ENCODE measurements at places on chromosomes 5 and 9. TPM values are rescaled to one million over a fixed set of nuclear protein-coding genes. Genes with fewer than 3 reads are reported as not detected.

HMCN2 gene
- 0.12 TPM for total RNA-seq

SLC6A19 gene
- total RNA-seq, result 22.2 TPM

SYK gene
- 13.0 TPM for total RNA-seq

C5 gene
- 4.9 TPM for total RNA-seq

ADRB2 gene
- total RNA-seq, result 0.81 TPM

SLCO6A1 gene
- total RNA-seq, result 0.43 TPM

DIRAS2 gene
- 2.0 TPM for total RNA-seq

IL9 gene
- not detected for total RNA-seq

KCTD16 gene
- total RNA-seq, result 3.0 TPM

GPR150 gene
- total RNA-seq, result not detected

GLRA1 gene
- total RNA-seq, result 0.39 TPM

RAB3C gene
- total RNA-seq, result 10.1 TPM

WNT8A gene
- total RNA-seq, result not detected

SPATA31E1 gene
- not detected for total RNA-seq

DMGDH gene
- 0.48 TPM for total RNA-seq

SLC34A3 gene
- total RNA-seq, result 0.81 TPM

IL4 gene
- not detected for total RNA-seq

SRA1 gene
- 32.9 TPM for total RNA-seq

CDC14B gene
- total RNA-seq, result 24.8 TPM

DNA sequence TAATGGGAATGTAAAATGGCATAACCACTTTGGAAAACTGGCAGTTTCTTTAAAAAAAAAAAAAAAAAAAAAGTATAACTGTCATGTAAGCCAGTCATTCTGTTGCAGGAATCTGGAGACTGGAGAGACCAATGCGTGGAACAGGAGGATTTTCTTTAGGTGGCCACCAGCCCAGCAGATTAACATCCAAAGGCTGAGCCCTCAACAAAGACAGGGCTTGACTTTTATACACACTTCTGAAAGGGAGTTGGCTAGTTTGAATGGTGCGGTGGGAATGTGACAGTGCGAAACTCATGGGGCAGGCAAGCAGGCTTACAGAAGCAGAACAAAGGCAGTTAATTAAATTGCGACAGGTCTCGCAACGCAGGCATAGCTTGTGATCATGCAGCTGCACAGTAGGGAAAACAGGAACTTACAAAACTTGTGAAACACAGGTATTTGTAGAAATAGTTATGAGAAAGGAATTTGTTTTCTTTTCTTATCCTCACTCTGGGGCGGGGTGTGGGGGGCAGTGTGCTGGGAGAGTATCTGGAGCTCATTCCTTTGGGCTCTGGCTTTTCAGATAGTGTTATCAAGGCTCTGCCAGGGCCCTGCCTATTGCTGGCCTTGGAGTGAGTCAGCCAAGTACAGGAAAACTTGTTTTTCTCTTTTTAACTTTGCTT lies 12.0 kb downstream of the UIMC1 start:
- DNase-seq, result no peak

- no peak for DNase-seq
These were observed 689 bp downstream of the CNTRL start for GRCh38 chr9:121075251-121076036.

- DNase-seq, result no peak
These were observed 7.1 kb upstream of the DMXL1 start for GRCh38 chr5:119063579-119064379.

GRCh38 chr9:20805766-20806165 lies 121.7 kb downstream of the FOCAD start:
- no peak for DNase-seq

DNA sequence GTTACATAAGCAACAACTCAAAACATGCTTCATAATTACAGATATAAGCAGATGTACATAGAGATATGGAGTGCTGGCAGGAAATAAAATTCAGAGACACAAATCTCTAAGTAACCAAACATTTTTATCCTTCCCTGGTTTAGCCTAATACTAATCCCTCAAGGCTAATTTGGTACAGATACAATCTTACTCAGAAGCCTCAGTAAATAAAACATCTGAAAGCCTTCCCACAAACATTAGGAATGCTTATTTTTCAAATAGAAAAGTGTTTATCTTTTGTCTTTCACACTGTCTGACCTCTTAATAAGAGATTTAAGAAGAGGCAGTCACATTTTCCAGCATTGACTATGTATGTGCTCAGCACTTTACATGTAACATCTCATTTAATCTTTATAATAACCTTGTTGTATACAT lies 399.4 kb downstream of the ARRDC3 start:
- DNase-seq, result no peak

GRCh38 chr5:1494780-1495524 lies 28.8 kb downstream of the LPCAT1 start:
- DNase-seq, result no peak

DNA sequence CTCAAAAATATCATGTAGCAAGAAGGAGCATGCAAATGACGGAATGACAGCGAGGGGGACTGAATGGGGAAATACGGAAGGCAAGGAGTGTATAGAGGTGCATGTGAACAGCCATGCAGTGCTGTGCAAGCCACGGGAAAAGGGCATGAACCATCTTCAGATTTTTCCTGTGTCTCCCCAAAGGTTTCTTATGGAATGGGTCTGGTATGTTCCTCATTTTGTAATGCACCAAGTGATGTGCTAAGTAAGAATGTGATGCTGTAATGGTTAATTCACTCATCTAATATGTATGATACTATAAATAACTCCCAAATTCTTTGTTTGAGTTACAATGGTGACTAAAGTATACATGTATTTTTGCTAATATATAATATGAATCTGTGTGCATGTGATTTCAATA lies 99.0 kb upstream of the DAB2 start:
- no peak for DNase-seq

- DNase-seq, result peak; percentile 58
These were observed 118.1 kb downstream of the ADAMTS2 start for GRCh38 chr5:179227229-179227579.

DNA sequence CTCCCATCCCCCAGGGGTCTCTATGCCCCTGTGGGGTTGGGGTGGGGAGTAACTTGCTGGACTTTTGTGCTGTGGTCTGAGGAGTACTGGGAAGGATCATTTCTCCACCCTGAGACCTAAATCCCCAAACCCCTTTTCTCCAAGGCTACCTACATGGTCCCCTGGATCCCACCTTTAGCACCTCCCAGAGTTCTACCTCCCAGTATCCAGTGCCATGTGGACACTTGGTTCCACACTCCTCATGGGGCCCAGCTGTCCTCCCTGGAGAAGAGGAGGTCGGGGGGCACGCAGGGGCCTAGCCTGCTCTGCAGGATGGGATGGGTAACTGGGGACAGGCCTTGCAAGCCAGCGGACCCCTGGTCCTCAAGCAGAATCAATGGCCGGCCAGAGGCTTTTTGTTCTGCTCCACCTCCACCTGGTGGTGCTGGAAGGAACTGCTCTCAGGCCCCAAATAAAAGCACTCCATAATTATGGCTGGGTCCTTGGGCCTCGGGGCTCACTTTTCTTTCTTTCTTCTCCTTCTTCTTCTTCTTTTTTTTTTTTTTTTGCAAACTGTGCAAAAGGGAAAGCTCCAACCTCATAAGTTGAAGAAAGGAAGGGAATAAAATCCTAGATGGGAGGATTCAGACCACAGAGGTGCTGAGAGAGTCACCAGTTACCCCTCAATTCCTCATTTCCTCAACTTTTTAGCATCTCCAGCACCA lies 68.4 kb downstream of the PSD2 start:
- DNase-seq, result no peak

GRCh38 chr9:38345851-38346755 lies 46.4 kb upstream of the ALDH1B1 start:
- DNase-seq, result peak; percentile 36

GRCh38 chr9:73151653-73152542 lies at the start of gene ANXA1:
Gene ANXA1 (plus strand): TSS chr9:73151865. CDS start chr9:73158536, 6,671 bp downstream.
- no peak for DNase-seq

DNA sequence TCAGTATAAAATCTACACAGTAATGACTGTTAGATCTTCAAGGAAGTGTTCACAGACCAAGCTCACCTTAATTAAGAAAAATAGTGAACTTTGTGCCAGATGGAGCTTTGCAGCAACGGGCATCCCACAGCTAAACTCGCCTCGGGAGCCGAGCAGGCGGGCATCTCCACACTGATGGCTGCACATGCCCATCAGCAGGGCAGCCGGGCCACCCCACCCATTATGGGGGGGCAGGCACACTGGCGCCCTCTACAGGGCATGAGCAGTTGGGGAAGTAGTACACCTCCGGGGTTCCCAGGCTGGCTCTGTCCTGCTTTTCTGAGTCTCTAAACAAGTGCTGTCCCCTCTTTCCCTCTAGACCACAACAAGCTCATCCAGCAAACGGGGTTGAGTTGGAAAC lies 21.6 kb downstream of the ANKS6 start:
- DNase-seq, result no peak

GRCh38 chr5:128587275-128587674 lies 49.2 kb upstream of the FBN2 start:
- DNase-seq, result no peak

GRCh38 chr5:101943784-101944183 lies 352.3 kb downstream of the SLCO4C1 start:
- no peak for DNase-seq

DNA sequence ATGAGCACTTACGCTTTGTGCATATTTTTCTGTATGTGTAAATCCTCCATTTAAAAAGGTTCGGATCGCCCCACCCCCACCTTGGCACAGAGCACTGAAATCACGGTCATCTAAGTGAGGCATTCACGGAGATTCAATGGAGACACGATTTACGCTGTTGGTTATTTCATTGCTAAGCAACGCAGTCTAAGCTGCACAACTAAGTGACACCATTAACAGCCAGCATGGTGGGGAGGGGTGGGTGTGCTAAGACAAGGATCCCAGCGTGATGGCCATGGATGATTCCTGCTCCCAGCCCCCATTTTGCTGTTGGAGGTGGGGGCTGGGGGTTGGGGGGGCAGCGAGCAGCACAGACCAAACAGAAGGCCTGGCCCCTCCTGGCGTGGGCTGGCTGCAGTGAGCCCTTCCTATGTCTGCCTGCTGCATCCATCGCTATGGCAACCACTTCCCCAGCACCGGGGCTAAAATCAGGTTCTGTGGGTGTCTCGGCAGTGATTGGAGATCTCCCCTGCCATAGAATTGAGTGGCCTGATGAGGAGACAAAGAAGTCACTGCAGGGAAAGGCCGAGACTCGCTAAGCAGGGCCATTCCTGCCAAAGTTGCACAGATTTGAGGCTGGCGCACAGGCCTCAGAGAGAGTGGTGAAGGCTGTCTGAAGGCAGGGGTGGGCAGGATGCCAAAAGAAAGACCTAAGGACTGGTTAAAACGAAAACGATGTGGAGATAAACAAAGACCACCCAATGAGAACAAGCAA lies 14.3 kb upstream of the MARCHF6 start:
- DNase-seq, result no peak

DNA sequence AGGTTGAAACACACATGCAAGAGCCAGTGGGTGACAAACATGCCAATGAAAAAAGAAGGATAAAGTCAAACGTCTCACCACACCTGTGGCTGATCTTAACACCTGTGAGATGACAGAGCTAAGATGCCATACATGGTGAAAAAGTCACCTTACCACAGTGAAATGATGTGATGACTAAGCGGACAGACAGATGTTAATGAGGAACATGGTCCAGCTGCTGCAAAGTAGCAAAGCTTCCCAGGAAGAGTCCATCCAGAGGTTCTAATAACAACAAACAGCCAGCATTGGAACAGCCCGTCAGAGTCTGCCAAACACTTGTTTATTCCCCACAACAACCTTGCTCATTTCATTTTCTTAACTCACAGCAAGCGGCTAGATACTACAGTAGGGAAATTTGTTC lies 1.9 kb downstream of the KIAA1191 start:
- DNase-seq, result no peak

GRCh38 chr9:135349212-135350002 lies 130.2 kb upstream of the PPP1R26 start:
- DNase-seq, result no peak

DNA sequence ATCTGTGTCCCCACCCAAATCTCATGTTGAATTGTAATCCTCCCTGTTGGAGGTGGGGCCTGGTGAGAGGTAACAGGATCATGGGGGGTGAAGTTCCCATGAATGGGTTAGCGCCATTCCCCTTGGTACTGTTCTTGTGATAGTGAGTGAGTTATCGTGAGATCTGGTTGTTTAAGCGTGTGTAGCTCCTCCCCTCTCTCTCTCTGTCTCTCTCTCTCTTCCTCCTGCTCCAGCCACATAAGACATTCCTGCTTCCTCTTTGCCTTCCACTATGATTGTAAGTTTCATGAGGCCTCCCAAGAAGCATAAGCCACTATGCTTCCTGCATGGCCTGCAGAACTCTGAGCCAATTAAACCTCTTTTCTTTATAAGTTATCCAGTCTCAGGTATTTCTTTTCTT lies 28.8 kb downstream of the C5orf15 start:
- no peak for DNase-seq

DNA sequence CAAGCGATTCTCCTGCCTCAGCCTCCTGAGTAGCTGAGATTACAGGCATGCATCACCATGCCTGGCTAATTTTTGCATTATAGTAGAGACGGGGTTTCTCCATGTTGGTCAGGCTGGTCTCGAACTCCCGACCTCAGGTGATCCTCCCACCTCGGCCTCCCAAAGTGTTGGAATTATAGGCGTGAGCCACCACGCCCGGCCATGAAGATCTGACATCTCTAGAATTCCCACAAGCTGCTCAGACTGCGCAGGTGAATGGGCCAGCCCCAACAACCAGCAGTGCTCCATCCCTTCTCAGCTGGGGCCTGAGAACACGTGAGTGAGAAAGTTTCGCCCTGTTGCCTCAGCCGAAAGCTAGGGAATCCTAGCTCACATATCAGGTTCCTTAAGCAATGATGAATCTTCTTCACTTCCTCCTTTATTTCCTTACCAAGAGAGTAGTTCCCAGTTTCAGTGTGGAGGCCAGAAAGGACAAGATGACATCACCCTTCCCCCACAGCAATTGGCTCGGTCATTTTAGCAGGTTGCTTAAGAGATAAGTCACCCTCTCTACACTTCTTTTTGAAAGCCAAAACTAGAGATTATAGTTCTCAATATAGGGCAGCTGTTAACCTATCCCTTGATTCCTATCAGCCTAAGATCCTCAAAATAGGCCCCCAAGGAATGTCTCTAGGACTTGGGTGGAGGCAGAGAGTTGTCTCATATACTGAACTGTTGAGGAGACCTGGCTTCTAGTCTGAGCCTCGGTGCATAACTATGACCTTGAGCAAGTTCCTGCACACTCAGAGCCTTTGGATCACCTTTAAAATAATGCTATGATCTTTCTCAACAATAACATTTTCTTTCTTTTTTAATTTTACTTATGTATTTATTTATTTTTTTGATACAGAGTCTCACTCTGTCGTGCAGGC lies 23.9 kb upstream of the PPP2CA start:
- DNase-seq, result no peak

DNA sequence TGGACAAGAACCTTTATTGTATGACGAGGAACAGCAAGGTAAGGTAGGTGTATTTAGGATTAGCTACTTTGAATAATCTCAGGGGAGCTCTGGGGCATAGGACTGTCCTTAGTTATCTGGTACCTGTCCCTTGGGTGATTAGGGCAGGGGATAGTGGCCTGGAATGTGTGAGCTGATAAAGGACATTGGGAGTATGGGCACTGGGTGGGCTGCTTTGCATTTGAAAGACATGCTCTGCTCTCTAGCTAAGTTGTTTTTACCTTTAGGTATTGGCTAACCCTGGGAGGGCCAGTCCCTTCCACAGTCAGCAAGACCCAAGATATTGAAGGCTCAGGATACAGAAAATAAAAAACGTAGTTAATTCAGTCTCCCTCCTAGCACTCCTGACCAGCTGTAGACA lies 282.8 kb upstream of the C9orf72 start:
- DNase-seq, result no peak
